ENCODE measurements at places on chromosomes 2 and 18. TPM values are rescaled to one million over a fixed set of nuclear protein-coding genes. Genes with fewer than 3 reads are reported as not detected.

TNFRSF11A gene
- 5.3 TPM for total RNA-seq

DNA sequence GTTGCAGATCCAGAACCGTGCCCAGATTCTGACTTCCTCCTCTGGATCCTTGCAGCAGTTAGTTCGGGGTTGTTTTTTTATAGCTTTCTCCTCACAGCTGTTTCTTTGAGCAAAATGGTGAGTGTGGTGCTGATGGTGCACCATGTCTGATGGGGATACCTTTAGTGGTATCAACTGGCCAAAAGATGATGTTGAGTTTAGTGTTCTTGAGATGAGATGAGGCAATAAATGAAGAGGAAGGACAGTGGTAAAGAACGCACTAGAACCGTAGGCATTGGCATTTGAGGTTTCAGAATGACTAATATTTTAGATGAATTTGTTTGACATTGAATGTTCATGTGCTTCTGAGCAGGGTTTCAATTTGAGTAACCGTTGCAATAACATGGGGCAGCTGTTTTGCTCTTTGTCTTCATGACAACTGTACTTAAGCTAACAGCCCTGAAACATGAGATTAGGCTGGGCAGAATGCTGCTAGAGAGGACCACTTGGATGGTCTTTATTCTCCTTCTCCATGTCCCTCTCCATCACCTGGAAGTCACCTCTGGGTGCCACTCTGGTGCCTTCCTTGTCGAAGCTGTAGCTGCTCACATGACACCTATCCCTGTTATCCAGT, 3.9 kb downstream of the CTLA4 start:
- DNase-seq = no peak

- no peak for DNase-seq
Measured at GRCh38 chr18:78244779-78245178, 734.8 kb upstream of the SALL3 start.

DNA sequence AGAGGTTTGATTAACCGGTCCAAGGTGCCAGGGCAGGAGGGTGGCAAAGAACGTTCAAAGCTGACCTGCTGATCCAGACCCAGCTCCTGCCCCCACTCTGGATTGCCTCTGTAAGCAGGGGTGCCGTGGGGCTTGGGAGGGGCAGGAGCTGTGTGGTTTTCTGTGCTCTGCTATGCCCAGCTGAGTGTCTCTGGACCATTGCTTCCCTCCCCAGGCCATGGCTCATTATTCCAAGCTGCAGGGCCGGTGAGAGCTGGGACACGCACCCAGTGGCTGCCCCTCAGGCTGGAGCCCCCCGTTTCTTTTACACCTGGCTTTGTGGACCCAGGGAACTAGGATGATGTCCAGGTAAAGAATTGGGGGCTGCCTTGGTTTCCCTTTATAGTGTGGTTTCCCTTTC, 238.4 kb upstream of the HS6ST1 start:
- DNase-seq = no peak

DNA sequence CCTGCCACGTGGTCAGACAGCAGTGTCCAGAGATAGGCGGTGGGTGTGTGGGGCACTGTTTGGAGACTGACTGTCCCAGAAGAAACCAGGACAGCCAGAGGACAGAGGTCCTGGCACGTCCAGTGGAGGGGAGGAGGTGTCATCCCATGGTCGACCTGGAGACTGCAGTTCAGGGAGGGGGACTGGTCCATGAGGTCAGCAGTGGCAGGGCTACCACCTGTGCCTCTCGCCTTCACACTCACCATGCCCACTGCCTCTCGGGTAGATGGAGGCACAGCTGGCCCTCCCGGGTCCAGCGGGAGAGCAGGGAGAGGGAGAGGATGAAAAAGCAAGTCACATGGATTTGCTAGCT, 53.9 kb downstream of the INHBB start:
- no peak for DNase-seq

HAAO gene
- 23.0 TPM for total RNA-seq

DNA sequence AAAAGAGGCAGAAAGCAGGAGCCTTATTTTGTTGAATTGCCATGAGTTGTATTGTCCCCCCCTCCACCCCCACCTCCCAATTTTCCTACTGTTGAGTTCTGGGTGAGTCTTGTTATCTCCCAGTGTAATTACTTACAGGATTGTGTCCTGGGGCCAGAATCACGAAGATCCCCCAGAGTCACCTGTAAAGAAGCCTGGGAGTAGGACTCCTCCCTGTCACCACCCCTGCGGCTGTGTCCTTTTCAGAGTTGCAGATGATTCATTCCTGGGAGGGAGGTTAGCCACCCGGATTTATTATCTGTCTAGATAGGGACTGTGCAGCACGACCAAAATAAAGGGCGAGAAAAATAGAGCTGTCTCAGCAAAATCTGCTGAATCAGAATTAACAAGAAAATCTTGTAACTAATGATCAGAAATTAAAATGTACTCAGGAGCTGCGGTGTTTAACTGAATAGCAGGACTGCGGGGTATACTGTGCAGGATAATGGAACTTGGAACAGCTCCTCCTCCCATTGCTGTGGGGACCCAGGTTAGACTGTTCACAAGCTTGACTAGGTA, 81.7 kb upstream of the CAPN13 start:
- DNase-seq = no peak

LAMA1 gene
- 1.8 TPM for total RNA-seq

RAD51AP2 gene
- not detected for total RNA-seq

- no peak for DNase-seq
Measured at GRCh38 chr2:173235947-173236803, 118.5 kb upstream of the CDCA7 start.

LYG2 gene
- not detected for total RNA-seq

DNA sequence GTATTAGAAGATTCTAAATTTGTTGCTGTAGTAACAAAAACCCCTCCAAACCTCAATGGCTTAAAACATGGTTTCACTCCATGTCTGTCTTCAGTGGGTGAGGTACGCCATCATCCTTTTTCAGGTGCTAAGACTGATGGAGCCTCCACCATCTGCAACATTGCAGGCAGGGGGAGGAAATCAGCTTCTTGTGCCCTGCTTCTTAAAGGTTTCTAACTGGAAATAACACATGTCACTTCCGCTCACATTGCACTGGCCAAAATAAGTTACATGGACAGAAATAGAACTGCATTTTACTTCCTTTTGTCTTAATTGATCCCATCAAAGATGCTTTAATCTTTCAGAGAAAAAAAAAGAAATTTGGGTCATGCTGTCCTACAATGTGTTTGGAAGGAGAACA, 94.1 kb downstream of the GALNT3 start:
- no peak for DNase-seq

DNA sequence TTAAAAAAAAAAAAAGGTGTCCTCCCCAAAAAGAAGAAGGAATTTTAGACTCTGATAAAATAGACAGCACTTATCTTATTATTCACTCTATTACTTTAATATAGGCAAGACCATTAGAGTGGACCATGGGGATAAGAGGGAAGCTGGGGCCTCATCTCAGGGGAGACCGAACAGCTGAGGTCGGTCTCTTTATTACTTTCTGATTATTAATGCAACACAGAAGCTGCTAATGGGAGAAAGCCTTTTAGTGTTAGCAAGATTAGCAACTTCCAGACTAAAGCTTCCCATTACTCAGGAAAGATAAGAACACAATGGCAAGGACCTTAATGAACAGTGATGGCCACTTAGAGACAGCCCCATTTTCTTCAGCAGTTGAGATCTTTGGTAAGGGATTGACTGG, 135.5 kb downstream of the TMEFF2 start:
- no peak for DNase-seq

GRCh38 chr2:219997341-219997851, 370.0 kb downstream of the SLC4A3 start:
- peak; percentile 49 for DNase-seq

GRCh38 chr2:237315829-237316225, 98.1 kb downstream of the COL6A3 start:
- no peak for DNase-seq

- DNase-seq = peak; percentile 82
Measured at GRCh38 chr18:8608795-8609658, at the start of gene RAB12. TSS of gene RAB12 (plus strand) at chr18:8609437. CDS start at chr18:8609440, 3 bp downstream.

GRCh38 chr2:102487761-102488462, 14.9 kb downstream of the SLC9A4 start:
- DNase-seq = no peak

CCDC148 gene
- total RNA-seq = 9.7 TPM

- DNase-seq = no peak
Measured at GRCh38 chr2:170216428-170216827, 38.5 kb downstream of the MYO3B start.

GRCh38 chr18:69874058-69874457, 73.6 kb downstream of the CD226 start:
- no peak for DNase-seq

DSEL gene
- total RNA-seq = 12.6 TPM

- DNase-seq = no peak
Measured at GRCh38 chr2:96156011-96156820, 11.0 kb upstream of the DUSP2 start.

- DNase-seq = no peak
Measured at GRCh38 chr2:231399046-231399852, 3.7 kb downstream of the B3GNT7 start.

MAP3K19 gene
- 3.8 TPM for total RNA-seq
